ENCODE measurements at places on chromosomes 16 and 17.

GRCh38 chr16:53071748-53072301, 17.0 kb downstream of the CHD9 start:
- DNase-seq, result peak; percentile 49

- DNase-seq, result no peak
Measured at GRCh38 chr17:80901319-80901718, 90.3 kb upstream of the CHMP6 start.

DNA sequence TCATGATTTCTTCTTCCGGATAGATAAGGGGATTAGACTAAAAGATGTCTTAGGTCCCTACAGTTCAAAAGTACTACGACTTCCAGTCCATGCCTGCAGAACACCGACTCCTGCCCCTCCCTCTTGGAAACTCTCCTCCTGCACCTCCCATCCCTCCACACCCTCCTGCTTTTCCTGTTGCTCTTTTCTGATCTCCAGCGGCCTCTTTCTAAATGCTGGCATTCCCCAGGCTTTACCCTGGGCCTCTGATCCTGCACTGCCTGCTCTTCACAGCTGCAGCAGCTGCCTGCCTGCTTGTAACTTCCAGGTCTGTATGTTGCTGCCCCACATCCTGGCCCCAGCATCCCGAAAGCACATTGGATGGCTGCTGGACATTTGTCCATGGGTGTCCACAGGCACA, 154.2 kb downstream of the KCNJ12 start:
- DNase-seq, result no peak

- no peak for DNase-seq
Measured at GRCh38 chr17:5437721-5438317, 1.1 kb downstream of the C1QBP start.

- DNase-seq, result no peak
Measured at GRCh38 chr17:27751622-27752490, 48.5 kb downstream of the NOS2 start.

DNA sequence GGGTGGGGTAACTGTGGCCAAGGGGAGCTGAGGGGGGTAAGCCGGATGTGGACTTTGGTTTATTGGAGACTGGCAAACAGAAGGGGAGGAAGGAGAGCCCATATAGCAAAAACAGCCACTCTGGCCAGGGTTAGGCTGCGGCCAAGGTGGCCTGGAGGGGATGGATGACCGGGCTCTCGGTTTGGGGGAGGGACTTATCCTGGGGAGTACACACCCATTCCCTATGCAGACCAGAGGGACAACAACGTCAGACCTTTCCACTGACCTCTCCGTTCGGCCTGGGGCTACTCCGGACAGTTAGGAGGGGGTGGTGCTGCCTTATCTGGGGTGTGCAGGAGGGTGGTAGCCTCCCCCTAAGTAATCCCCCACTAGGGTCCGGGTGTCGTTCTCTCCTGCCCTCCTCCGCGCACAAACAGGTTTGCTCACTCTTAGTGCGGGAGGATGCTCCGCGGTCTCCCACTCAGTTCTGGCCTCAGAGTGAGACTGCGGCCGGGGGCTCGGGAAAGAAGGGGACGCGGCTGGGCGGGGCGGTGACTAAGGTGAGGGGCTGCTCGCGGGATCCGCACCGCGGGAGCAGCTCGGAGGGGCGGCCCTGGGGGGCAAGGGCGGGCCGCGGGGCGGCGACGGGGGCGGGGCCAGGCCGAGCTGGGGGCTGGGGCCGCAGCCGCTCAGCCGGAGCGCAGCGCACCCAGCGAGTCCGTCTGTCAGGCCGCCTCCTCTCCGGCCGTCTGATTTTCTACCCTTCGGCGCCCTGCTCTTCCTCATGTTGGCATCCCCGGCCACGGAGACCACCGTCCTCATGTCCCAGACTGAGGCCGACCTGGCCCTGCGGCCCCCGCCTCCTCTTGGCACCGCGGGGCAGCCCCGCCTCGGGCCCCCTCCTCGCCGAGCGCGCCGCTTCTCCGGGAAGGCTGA, at the start of gene WNK4:
WNK4 (plus strand) TSS at position 675 of the 915 bp plus-strand sequence; CDS start at position 764, 89 bp downstream.
- no peak for DNase-seq

GRCh38 chr16:31461921-31462804, 2.9 kb downstream of the ARMC5 start:
- no peak for DNase-seq

- no peak for DNase-seq
Measured at GRCh38 chr16:11296706-11297491, 15.8 kb upstream of the PRM1 start.

DNA sequence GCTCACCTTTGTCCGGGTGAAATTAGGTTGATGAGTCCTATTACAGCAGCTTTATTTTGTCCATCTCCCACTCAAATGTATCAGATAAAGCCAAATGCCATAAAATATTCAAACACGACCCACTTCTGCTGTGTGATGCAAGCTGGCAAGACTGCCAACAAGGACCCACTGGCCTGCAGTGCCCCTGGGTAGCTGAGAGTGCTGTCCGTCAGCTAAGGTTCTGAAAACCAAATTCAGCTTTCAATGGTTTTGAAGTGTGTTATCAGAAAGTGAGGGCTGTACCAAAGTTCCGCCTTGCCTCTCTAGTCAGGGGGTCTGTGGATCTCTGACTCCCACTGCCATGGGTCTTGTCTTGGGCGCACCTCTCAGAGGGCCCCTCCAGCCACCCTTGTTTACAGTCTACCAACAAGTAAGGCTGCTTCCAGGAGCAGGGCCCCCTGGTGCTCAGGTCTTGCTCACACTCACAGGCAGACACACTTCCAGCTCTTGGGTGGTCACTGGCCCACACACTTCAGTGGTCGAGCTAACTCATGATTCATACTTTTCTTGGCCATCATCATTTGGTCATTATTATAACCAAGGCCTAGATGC, 10.5 kb upstream of the CCDC182 start:
- no peak for DNase-seq

- DNase-seq, result no peak
Measured at GRCh38 chr16:15829460-15829859, 27.4 kb downstream of the MYH11 start.

GRCh38 chr17:67095803-67096202, 51.4 kb downstream of the CACNG1 start:
- DNase-seq, result no peak

DNA sequence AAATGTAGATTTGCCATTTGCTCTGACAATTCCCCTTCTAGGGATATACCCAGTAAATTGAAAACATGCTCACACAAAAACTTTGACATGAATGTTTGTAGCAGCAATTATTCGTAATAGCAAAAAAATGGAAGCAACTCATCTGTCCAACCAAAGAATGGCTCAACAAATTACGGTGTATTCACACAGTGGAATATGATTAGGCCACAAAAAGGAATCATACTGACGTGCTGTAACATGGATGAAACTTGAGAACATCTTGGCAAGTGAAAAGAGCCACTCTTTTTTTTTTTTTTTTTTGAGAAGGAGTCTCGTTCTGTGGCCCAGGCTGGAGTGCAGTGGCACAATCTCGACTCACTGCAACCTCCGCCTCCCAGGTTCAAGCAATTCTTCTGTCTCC, 24.1 kb upstream of the SPNS3 start:
- no peak for DNase-seq

DNA sequence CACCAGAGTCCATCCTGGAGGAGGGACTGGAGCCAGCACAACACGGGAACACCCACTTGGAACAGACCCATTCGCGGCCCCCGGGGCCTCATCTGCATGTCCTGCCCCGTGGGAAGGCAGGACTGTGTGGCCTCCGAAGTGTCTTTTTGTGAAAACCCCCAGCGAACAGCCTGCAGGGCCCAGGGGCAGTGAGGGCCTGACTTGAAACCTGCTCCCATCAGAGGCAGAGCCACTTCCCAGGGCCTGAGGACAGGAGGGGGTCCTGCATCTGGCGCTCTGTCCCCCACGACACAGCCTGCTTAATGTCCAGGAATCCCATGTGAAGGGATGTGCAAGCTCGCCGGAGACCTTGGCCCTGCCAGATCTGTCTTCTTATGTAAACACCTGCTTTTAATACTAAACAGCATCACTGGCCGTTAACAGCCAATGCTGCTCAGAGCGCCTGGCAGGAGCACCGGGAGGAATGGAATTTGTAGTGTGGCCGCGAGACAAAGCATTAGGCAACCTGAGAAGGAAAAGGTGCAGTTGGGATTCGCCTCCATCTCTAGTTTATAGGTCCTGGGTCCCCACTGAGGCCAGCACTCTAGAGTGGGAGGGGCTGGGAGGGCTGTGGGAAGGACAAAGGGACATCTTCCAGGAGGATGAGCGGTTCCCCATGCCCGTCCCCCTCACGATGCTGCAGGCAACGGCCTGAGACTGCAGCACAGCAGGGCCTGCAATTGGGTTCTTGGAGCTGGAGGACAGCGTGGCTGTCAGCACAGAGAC, 9.6 kb upstream of the EVPL start:
- DNase-seq, result no peak

GRCh38 chr16:1724491-1724890, 18.5 kb downstream of the MAPK8IP3 start:
- no peak for DNase-seq

GRCh38 chr16:55539049-55539448, 27.4 kb upstream of the CAPNS2 start:
- no peak for DNase-seq

DNA sequence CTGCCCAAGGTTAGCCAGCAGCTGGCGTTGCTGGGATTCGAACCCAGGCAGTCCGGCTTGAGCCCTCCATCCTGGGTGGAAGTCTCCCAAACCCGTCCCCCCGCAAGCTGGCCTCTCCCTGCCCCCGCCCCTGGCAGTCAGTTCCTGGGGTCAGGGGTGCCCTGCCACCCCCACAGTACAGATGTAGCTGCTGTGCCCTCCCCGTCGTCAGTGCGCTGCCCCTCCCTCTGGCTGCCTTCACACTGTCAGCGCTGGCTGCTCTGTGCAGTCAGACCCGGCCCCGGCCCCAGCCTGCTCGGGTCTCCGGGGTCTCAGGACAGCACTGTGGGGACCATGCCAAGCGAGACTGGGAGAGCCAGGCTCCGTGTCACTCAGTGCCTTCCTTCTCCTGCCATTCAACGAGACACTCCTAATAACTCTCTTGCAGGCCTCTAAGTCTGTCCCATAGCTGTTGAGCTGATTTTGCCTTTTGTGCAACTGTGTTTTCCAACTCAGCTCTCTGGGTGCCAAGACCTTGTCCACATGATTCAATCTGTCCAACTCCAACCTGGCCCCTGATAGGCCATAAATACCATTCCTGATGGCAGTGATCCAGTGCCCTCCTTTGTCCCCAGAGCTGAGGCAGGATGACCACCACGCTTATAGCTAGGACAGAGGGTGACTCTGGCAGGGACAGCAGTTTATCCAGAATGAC, 55.5 kb upstream of the IL34 start:
- no peak for DNase-seq

- DNase-seq, result no peak
Measured at GRCh38 chr16:9343276-9343675, 251.8 kb downstream of the HAPSTR1 start.

DNA sequence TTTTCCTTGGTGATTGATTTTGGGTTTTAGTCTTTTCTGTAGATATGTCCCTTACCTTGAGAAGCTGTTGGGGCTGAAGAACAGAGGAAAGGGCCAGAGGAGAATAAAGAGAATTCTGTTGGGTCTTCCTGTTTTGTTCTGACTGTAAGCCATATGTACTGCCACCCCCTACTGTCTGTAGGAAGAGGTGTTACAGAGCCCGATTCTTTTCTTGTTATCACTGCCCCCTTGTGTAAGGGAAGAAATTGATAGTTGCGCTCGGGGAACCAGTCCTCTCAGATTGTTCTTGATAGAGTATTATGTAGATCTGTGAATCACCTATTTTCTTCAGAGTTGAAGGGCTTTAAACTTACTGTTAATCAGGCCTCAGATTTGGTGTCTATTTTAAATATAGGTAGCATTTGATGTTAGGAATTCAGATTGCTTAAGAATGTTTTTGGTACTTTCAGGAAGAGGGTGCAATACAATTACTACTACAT, 2.4 kb downstream of the TANC2 start:
- peak; percentile 35 for DNase-seq

DNA sequence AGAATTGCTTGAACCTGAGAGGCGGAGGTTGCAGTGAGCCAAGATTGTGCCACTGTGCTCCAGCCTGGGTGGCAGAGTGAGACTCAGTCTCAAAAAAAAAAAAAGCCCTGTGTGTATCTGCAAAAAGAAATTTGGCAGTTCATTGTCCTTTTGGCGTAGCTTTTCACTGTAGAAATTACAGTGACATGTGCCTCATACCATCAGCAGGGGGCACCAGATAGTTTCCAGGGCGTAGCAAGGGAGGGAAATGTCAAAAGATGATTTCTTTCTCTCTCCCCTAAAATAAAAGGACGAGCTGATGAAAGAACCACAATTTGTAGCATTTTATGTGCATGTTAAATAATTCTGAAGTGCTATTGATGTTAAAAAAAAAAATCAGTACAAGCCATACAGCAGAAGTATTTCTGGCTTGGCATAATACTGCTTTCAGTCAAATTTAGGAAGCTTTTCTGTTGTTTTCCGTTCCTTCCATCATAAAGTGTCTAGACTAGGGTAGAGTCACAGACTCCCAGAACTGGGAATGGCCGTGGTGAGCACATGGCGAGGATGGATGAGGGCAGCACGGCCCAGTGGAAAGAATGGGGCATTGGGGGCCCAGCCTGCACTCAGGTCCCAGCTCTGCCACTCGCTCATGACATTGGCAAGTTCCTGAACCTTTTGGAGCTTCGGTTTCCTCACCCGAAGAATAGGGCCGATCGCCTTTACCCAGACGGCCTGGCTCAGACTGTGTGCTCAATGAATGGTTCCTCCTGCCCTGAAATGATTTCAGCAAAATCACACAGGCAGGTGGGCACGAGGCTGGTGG, 59.8 kb upstream of the RPH3AL start:
- DNase-seq, result no peak

DNA sequence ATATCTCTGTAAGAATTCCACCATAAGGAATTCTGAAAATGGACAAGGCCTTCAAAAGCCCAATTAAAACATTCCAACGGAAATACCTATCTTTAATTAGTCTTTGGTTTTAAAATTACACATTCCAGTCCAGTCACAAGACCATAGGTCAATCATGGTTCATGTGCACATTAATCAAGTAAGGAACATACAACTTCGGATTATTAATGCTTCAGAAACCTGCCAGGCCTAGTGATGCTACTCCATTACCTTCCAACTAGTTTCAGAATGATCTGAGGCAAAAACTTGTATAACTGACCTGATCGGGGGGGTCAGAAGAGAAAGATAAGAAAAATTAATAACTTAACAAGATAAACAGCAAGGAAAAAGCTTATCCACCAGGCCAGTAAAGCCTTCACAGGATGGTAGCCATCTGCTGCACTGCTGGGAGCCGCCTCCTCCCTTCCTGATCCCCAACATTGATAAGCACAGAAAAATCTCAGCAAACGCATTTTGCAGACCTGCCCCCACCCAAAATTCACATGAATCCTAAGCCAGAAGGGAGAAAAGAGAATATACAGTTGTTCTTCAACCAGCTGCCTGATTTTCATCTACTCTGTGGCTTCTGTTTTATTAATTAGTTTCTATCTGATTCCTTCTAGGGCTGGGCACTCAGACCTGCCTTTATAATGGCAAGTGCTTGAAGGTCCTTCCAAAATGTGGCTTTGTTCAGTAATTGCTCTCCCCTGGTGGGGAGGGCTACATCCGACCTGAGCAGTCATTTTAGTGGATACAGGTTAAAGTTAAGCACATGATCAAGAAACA, 6.0 kb downstream of the SDR42E1 start:
- no peak for DNase-seq
